ENCODE measurements at places on chromosomes 7 and 10.

DNA sequence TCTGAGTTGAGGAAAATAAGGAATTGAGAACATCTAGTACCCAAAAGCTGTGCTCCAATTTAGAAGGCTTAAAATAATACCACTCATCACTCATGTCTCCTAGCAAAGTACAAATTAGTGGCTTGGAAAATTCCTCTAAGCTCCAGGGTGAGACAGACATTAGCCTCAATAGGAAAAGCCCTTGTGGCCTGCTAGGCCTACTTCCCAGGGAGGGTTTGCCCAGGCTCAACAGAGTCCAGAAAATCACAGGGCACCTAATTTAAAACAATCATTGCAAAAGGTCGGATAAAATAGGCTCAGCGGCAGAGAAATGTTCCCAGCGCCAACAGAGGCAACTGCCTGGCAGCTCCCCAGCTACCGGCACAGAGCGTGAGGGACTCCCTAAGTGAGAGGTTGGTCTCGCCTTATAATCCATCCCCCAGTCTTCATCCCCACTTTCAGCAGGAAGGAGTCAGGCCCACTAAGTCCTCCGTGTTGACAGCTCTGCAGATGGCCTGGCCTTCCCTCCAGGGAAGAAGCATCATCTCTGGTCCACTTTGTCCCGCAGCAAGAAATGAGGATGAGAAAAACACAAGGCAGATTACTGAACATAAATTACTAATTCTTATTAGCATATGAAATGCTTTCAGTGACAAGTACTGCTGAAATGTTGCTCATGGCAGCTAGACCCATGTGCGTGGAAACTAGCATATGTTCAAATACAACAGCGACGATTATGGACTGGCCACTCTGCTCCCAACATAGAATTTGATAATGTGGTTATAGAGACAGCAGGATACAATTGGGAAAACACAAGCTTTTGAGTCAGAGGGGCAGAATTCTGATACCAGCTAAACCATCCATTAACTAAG is 1177.7 kb upstream of the AUTS2 start:
- no peak for DNase-seq

- DNase-seq, result no peak
These were observed 245.8 kb upstream of the MEOX2 start for GRCh38 chr7:15932318-15932717.

DNA sequence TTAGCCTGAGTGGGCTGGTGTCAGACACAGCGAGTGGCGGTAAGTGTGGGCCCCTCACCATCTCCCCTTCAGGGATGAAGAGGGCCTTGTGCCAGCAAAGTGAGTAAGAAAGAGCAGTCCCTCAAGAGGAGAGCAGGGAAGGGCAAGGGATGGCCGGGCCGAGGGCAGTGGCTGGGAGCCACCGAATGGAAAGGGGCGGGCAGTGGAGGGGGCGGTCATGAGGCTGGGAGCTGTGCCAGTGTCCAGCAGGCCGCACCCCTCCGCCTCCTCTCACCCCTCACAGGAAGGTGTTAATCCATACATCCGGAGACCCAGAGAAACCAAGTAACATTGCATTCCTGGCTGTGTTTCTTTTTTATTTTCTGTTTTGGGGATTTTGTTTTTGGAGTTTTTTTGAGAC is 28.6 kb upstream of the RASGEF1A start:
- DNase-seq, result no peak

- DNase-seq, result no peak
These were observed 659.4 kb downstream of the MAGI2 start for GRCh38 chr7:78794101-78794500.

DNA sequence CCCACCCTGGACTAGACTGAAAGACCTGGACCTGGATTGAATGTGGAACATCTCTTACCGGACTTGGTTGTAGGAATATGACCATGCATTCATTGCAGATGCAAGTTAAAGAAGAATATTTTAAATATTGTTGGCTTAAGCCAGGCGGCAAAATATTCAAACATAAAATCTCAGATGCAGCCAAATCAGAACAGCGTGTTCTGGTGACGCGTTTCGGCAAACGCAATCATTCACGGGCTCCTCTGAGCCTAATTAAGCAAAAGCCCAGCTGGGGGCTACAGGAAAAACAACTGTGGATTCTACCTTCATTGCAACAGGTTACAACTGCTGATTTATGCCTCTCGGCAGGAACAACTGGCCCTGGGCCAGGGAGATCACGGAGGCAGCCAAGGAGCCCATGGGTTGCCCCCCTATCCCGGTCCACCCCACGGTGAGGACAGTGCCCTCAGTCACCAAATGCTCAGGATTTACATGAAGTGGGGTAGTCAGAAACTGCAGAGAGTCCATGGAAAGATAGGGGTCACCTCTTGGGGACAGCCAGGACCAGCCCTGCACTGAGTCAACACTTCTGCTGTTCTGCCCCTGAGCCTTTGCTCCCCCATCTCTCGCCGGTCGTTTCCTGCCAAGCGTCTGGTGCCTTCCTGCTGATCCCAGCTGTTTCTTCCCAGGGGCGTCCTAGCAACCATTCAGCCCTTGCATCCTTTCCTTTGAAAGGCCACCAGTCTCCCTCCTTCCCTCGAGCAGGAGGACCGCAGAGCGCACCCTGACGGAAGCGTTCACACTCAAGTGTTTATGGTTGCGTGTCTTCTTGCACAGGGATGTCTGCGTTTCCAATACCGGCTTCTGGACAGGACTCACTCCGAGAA is 64.4 kb upstream of the SFMBT2 start:
- no peak for DNase-seq

- DNase-seq, result no peak
These were observed 290.7 kb downstream of the KLF6 start for GRCh38 chr10:3494131-3494837.

DNA sequence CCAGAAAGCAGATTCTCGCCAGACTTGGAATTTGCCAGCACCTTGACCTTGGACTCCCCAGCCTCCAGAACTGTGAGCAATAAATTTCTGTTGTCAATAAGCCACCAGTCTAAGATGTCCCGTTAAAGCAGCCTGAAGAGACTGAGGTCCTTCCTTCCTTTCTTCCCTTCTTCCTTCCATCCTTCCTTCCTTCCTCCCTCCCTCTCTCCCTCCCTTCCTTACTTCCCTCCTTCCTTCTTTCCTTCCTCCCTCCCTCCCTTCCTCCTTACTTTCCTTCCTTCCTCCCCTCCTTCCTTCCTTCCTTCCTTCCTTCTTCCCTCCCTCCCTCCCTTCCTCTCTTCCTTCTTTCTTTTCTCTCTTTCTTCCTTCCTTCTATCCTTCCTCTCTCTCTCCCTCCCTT is 66.4 kb downstream of the NPTX2 start:
- DNase-seq, result no peak

- no peak for DNase-seq
These were observed 12.9 kb downstream of the HTRA1 start for GRCh38 chr10:122474131-122474818.

GRCh38 chr7:98785929-98786571 is 83.8 kb downstream of the TMEM130 start:
- no peak for DNase-seq

DNA sequence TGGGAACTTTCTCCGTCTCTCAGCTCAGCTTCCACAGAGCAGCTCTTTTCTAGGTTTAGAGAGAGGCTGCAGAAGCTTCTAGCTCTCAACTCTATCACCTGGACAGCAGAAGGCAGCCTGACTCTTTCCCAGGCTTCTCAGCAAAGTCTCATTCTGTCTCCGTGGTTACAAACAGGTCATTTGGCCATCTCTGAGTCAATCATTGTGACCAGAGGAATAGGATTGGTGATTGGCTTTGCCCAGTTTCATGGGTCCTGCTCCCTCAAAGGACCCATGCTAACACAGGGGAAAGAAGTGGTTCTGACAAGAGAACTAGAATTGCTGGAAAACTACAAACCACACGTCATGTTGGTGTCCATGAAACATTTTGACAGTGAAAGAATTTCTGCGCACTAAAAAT is 43.6 kb downstream of the PRR15 start:
- no peak for DNase-seq

GRCh38 chr7:95925236-95925635 is 152.9 kb downstream of the DYNC1I1 start:
- no peak for DNase-seq

GRCh38 chr10:76436981-76437380 is 1005.6 kb downstream of the LRMDA start:
- no peak for DNase-seq

DNA sequence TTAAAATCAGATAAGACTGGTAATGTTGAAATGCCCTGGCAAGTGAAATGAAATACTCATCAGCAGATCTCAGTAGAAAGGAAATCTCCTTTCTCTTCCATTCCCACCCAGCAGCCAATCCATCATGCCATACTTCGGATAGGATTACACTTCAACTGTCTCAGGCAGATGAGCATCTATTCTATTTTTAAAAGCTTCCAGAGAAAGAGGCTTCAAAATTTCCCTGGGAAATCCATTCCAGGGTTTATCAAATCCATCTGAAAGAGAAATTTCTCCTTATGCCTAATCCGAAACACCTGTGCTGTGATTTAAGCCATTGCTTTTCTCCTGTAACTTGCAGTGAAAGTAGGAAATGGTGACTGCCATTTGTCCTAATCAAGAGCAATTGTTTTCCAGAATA is 60.4 kb upstream of the RAPGEF5 start:
- DNase-seq, result no peak

DNA sequence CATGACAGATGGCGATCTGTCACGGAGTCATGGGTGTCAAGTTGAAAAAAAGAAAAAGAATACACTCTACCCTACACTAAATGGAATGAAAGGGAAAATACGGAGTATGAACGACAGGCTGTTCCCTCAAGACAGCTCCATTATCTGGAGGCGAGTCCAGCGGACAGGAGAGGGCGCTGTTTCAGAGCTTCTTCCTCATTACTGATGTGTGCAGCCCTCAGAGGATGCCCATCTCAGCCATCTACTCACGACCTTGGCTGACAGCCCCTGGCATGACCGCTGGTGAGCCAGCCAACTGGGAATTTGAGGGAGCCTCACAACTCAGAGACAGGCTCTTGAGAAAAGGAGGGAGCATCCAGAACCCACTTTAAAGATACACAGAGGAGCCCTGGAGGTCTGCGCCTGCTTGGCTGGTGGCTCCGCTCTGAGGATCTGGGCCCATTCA is 49.6 kb upstream of the SMNDC1 start:
- peak; percentile 49 for DNase-seq

GRCh38 chr10:125084191-125084613 is 76.2 kb downstream of the CTBP2 start:
- DNase-seq, result no peak

DNA sequence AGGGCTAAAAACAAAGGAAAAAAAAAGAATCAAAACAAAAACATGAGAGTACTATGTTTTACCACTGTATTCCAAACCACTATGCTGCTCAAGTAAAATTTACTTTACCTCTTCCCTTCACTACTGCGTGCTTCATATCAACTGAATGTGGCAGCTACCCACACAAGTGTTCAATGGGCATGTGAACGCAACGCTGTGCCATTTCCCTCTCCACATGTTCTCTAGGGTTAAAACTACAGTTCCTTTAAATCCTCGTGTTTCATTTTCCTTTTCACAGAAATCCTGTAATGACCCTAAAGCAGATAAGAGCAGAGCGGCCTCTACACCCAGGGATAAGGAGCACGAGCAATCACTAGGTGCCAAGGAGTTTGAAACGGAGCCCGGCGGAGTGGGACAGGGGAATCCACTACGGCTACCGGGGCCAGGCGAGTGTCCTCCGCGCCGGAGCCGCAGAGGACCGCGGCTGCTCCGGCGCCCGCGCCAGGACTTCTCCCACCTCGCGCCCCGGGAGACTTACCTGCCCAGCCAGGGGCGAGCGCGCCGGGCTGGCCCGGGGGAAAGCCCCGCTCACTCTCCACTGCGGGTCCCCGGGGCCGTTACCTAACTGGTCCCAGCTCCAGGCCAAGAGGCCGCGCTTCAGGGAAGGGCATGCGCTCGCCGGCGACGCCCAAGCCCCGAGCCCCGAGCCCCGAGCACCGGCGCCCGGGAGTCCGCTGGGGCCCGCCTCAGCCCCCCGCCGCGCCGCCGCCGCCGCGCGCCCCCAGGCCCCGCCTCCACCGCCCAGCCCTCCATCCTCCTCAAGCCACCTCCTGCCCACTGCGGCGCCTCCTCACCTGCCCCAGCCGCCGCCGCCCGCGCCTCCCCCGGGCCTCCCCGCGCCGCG is 711 bp downstream of the NAMPT start:
- peak; percentile 27 for DNase-seq

- DNase-seq, result no peak
These were observed 33.3 kb upstream of the FGFR2 start for GRCh38 chr10:121631365-121632029.

DNA sequence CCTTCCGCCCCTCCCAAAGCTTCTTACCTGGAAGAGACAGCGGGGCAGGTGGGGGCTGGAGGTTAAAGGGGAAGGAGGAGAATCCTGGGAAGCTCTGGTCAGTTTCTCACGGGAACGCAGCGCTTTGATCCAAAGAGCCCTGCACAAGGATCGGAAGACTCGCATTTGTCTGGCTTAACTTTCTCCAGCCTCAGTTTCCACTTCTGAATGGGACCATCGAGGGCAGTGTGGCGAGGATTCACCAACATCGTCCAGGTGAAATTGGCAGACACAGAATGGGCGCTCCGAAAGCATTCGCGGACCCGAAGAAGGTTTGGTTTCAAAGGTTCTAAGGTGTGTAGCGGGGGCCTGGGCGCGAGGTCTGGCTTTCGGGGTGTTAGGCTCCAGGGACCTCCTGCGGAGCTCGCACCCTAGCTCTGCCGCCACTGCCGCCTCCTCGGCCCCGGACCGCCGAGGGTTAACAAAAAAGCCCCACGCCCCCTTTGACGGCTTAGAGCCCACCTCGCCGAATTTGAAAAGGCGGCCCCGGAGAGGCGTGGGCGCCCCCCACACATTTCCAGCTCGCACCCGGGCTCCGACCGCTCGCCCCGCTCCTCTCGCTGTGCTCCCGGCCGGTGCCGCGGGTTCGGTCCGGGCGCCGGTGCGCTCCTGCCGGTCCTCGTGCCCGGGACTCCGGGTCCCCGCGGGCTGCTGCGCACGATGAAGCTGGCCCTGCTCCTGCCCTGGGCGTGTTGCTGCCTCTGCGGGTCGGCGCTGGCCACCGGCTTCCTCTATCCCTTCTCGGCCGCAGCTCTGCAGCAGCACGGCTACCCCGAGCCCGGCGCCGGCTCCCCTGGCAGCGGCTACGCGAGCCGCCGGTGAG is at the start of gene COL26A1:
Gene COL26A1, plus strand, starts transcription at position 542 of the 862 bp plus-strand sequence. Its CDS starts 158 bp downstream, at position 700.
- no peak for DNase-seq

GRCh38 chr10:72292223-72292691 is 18.5 kb downstream of the DDIT4 start:
- DNase-seq, result no peak

- DNase-seq, result no peak
These were observed 51.5 kb upstream of the DLX6 start for GRCh38 chr7:96953676-96954513.

DNA sequence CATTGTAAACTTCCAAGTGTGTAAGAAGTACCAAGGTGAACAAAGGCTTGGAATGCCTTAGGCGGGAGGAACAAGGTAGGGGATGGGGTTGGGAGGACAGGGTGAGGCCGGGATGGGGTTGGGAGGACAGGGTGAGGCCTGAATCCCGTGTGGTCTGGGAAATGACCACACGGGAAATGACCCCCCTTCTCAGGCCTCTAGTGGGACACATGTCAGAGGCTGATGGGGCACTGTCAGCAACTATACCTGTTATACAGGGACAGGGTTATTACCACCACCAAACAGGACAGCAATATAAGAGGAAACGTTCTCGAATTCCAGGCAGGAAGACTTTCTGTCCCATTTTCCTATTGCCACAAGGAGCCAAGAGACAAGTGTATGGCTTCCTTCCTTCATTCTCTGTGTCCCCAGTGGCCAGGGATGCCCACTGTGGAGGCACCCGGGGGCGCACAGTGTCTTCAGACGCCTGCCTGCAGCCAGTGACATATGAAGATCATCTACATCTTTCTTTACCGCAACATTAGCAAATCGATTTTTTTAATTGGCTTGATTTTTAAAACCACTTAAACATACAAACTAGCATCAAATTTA is 1.3 kb downstream of the MKI67 start:
- no peak for DNase-seq

- peak; percentile 50 for DNase-seq
These were observed 509 bp downstream of the BRAF start for GRCh38 chr7:140924019-140924820.

Data from activated T-helper 1 cell treated with Interleukin-2 at 50 U/mL for 16 hours (primary cell).